EH (cell line): ENCODE measurements at places on chromosomes 2 and 18.

- DNase-seq, result no peak
Measured at GRCh38 chr2:100137318-100137717, 5.1 kb downstream of the AFF3 start.

- no peak for DNase-seq
Measured at GRCh38 chr2:218031771-218032257, 29.0 kb upstream of the TNS1 start.

- no peak for DNase-seq
Measured at GRCh38 chr2:187301706-187302105, 146.3 kb downstream of the CALCRL start.

GRCh38 chr2:232852676-232853075 is 17.4 kb upstream of the SNORC start:
- no peak for DNase-seq

DNA sequence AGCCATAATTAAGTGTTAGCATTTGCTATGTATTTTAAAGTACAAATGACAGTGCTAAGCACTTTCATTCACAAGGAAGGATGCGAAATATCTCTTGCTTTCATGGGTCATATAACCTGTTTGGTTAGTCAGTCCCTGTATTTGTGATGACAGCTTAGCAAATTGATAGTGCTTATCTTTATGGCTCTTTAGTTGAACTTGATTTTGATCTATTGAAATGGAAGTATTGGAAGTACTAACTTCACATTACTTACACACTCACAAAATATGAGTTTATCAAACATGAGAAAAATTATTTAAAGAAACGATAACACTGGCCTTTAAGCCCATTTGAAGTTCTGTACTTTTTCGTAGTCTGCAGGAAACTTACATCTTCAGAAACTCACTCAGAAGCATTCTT is 97.4 kb upstream of the NEUROD1 start:
- no peak for DNase-seq

- DNase-seq, result peak; percentile 48
Measured at GRCh38 chr2:146267093-146267492, 1577.7 kb upstream of the ACVR2A start.
